GM23248 (cell line): ENCODE measurements at places on chromosomes 5 and 9.
A peak's percentile ranks its signal among the peaks of the same experiment; 100 is the strongest.

- peak; percentile 66 for DNase-seq
These were observed 444.8 kb downstream of the BNC2 start for GRCh38 chr9:16425562-16426231.

GRCh38 chr5:1122511-1123294, 10.8 kb upstream of the SLC12A7 start:
- no peak for DNase-seq

DNA sequence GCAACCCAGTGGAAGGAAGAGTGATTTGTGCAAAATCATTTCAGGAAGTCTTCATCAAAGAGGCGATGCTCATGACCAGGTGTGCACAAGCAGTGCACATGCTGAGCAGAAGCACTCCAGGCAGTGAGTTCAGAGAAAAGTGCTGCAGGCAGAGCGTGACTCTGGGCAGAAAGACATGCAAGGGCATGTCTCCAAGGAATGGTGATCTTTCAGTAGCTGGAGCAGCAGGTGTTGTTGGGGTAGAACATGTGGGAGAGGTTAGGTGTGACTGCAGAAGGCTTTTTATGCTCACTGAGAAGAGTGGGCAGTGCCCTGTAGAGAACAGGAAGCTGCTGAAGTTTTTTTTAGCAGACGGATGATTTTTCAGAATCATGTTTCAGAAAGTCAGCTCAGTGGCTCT, 545.4 kb upstream of the TLE4 start:
- DNase-seq = peak; percentile 13

- no peak for DNase-seq
These were observed 121.9 kb downstream of the FGF18 start for GRCh38 chr5:171541341-171541776.

DNA sequence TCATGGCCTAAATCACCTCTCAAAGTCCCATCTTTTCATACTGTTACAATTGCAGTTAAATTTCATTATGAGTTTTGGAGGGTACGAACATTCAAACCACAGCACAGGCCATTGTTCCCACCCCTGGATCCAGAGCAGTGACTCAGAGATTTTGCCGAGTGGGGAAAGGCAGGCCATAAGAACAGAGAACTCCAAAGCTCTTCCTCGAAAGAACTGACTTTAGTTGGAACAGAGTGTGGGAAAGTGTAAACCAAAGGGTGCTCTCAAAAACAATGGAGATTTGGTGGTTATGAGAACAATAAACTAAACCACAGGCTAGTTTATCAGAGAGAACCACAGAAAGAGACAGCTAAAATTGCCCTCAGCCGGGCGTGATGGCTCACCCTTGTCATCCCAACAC, 19.4 kb upstream of the GRPEL2 start:
- DNase-seq = no peak

DNA sequence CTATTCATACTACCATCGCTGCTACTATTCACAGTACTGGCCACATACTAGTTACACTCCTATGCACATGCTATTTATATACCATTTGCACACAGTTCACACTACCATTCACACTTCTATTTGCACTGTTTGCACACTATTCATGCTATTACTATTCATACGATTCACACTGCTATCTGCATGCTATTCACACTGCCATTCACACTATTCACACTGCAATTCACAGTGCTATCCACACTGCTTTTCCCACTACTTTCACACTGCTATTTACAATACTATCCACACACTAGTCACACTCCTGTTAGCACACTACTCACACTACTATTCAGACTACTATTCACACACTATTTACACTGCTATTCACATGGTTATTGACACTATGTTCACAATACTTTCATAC, 39.4 kb upstream of the TCF7 start:
- no peak for DNase-seq

DNA sequence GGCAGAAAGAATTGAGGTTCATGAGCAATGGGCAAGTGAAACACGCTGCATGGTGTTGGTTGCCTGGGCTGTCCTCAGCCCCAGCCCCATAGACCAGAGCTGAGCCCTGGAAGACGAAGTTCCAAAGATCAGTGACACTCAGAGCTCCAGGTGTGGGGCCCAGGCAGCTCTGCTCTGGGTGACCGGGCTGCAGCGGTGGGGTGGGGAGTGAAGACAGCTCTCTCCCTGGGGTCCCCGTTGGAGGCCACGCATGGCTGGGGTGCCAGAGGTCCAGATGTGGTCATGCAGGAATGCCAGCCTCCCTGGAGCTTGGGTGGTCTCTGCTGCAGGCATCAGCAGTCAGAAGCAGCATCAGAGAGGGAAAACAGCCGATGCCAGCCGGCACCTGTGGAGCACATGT, 165.0 kb upstream of the ERCC6L2 start:
- no peak for DNase-seq

DNA sequence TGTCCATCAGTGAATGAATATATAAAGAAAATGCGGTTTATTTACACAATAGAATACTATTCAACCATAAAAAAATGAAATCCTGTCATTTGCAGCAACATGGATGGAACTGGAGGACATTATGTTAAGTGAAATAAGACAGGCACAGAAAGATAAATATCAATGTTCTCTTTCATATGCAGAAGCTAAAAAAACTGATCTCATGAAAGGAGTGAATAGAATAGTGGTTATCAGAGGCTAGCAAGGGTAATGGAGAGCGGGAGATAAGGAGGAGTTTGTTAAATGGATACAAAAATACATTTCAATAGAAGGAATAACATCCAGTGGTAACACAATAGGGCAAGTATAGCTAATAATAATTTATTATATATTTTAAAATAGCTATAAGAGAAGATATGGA, 65.0 kb downstream of the AGTPBP1 start:
- no peak for DNase-seq

GRCh38 chr5:127176769-127177168, 103.5 kb upstream of the C5orf63 start:
- no peak for DNase-seq

DNA sequence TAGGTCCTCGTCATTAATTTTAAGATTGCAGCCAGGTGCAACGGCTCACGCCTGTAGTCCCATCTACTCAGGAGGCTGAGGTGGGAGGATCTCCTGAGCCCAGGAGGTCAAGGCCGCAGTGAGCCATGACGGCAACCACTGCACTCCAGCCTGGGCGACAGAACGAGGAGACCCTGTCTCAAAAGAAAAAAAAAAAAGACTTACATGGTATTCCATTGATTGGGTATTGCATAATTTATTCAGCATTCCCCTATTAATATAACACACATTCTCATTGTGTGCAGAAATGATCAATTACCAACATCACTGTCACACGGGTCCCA, 62.9 kb downstream of the DUSP1 start:
- no peak for DNase-seq

- DNase-seq = no peak
These were observed 17.9 kb downstream of the TMEM167A start for GRCh38 chr5:83059341-83059740.

- no peak for DNase-seq
These were observed 868.5 kb upstream of the NUDT12 start for GRCh38 chr5:104431002-104431620.

DNA sequence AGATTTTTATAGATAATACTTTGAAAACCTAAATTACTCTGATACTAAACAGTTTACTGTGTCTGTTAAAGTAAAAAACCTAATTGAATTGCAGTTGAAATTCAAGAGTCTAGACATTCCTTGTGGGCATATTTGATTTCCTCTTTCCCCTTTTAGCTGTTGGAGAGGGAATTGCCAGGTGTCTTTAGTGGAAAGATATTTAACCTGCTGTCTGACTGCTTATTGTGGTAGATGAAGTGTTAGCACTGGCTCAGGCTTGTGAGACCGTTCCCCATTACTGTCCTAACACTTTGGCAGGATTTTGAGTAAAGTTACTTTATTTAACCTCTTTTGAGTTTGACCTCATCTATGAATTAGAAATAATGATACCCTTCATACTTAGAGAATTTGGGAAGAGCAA, 16.4 kb downstream of the MAP3K1 start:
- DNase-seq = no peak

DNA sequence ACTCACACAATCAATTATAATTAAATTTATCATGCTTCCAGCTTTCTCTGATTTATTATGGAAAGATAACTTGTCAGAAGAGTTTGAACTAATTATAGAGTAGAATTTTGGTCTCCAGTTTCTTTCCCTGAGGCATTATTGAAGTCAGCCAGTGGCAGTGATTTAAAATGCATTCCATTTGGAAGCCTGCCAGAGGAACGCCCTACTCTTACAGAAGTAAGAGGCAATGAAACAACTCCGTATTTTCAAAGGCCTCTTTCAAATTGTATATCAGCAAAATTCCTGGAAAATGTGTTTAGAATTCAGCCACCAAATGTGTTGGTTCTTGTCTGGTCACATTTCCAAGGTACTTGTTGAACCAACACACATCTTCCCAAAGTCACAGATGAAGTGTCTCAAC, 640.9 kb downstream of the SEMA5A start:
- DNase-seq = peak; percentile 53

DNA sequence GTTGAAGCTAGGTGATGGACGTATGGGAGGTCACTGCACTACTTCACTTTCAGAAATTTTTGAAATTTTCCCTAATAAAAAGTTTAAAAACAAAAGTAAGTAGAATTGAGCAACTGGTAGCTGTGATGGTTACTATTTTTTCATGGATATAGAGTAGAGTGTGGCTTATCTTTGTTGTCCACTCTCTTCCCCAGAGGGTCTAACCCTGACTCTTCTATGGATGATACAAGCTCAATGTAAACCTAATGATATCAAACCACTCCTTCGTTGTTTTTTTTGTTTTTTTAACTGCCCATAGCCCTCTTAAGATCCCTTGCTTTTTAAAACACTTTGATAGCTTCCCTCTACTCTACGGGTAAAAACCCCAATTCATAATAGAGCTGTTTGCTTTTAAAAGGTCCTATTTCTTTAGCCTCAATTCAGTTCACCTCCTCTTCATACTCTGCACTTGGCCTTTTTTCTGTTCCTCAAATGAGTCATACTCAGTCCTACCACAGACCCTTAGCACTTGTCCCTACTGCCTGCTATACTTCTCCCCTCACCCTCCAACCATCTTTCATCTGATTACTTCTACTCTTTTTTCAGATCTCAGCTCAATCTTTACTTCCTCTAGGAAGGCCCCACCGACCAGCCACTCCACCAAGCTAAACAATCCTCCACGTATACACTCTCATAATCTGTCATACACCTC, 2.6 kb downstream of the HDAC3 start:
- DNase-seq = no peak

DNA sequence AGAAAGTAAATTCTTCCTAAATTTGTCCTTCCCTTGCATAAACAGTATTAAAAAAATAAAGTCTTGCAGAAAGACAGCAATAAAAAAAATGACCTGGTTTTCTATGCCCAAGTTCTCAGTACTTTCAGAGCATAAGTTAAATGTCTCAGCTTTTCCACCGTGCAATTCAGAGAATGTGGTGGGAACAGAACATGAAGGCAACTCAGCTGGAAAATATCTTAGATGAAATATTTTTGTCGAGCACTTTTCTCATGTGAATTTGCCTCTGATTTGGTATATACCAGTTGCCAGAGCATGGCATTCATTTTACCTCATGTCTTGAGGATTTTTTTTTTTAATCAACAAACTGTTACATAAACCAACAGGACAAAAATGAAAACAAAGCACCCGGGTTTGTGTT, 176.1 kb downstream of the CETN3 start:
- peak; percentile 3 for DNase-seq

DNA sequence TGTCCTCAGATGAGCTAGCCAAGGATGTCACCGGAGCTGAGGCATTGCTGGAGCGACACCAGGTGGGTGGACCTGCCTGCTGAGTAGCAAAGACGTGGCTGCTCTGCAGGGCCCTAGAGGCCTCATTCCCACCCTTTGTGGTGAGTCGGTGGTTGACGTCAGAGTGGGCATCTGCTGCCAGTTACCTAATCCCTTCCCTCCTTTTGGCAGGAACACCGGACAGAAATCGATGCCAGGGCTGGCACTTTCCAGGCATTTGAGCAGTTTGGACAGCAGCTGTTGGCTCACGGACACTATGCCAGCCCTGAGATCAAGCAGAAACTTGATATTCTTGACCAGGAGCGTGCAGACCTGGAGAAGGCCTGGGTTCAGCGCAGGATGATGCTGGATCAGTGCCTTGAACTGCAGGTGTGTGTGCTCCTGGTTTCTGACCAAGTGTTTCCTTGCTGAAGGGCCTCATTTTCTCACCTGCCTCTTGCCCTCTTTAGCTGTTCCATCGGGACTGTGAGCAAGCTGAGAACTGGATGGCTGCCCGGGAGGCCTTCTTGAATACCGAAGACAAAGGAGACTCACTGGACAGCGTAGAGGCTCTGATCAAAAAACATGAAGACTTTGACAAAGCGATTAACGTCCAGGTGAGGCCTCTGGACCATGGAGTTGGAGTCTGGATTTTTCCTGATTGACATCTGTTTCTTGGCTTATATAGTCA, 48.9 kb downstream of the DYNC2I2 start:
- peak; percentile 50 for DNase-seq

GRCh38 chr5:21030981-21031380, 1043.0 kb upstream of the CDH18 start:
- DNase-seq = no peak

GRCh38 chr5:171585981-171586380, 166.5 kb downstream of the FGF18 start:
- DNase-seq = no peak
